ENCODE measurements at places on chromosomes 7 and 10. TPM values are rescaled to one million over a fixed set of nuclear protein-coding genes. Genes with fewer than 3 reads are reported as not detected.
A peak's percentile ranks its signal among the peaks of the same experiment; 100 is the strongest.

- H3K4me1 ChIP-seq: peaks cover 4% of the 10 kb centered on the region
- no peak overlapping the region for H3K4me3 ChIP-seq
- no peaks in the 10 kb centered on the region for H3K36me3 ChIP-seq
- H3K27ac ChIP-seq: no peak overlapping the region
Observed at GRCh38 chr10:50439806-50440205, 183.9 kb downstream of the SGMS1 start.

- no peaks in the 10 kb centered on the region for H3K27me3 ChIP-seq
- H3K27ac ChIP-seq: no peak overlapping the region
- H3K4me3 ChIP-seq: no peak overlapping the region
- H3K36me3 ChIP-seq: no peaks in the 10 kb centered on the region
Observed at GRCh38 chr10:128605180-128605579, 479.0 kb upstream of the MKI67 start.

DNA sequence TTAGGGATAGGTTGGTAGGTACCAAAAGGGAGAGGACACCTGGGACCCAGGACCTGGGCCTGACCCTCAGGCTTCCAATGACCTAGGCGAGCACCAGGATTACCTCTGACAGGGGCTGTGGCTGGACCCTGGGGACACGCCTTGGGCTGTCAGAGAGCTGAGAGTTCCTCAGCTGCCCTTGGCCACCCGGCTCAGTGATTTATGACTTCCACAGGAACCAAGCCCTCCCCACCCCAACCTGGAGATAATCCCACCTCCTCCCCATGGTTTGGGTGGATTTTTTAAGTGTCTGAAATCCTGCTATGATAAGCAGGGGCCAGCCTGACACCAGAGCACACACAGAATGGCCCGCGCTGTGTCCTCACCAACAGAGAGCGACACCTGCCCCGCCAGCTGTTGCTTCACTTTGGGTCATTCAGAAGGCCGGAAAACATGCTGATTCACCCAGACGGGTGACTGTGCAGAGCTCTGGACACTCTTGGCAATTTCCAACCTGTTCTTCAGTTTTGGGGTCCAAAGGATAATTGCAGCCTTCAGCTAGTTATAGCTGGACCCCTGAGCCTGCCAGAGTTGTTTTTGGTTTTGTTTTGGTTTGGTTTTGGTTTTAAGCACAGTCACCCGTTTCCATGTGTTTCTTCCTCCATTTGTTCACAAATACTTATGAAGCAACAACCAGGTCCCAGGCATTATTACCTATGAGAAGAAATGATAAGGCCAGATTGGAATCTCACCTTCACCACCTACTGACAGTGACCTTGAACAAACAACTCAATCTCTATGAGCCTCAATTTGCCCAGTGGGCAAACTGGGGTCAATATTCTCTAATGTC is 78.2 kb downstream of the RAB11FIP2 start:
- no peaks in the 10 kb centered on the region for H3K4me1 ChIP-seq
- H3K36me3 ChIP-seq: no peaks in the 10 kb centered on the region
- H3K27me3 ChIP-seq: no peaks in the 10 kb centered on the region
- no peak overlapping the region for H3K4me3 ChIP-seq

DNA sequence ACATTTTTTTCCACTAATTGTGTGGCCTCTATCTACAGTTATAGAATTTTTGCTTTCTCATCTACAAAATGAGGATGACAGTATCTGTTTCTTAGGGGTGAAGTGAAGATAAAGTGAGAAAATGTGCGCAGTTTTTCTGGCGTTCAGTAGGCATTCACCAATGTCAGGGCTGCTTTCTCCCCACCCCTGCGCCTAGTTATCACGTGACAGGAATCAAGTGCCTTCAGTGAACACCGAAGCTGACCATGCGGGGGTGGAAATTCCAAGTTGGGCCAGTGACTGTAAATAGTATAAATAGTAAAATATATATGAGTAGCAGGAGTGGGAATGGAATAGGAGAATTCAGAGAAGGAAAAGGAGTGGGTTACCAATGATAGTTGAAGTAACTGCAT is 77.4 kb downstream of the TAF3 start:
- no peak for DNase-seq
- H3K4me1 ChIP-seq: no peaks in the 10 kb centered on the region
- H3K4me3 ChIP-seq: no peak overlapping the region
- no peaks in the 10 kb centered on the region for H3K36me3 ChIP-seq
- no peak overlapping the region for H3K27ac ChIP-seq

- H3K27ac ChIP-seq: no peak overlapping the region
- H3K36me3 ChIP-seq: peaks cover 17% of the 10 kb centered on the region
- H3K4me1 ChIP-seq: no peaks in the 10 kb centered on the region
- no peak overlapping the region for H3K4me3 ChIP-seq
Observed at GRCh38 chr7:96199421-96199820, 122.5 kb downstream of the SLC25A13 start.

- no peak overlapping the region for H3K27ac ChIP-seq
- H3K4me1 ChIP-seq: peaks cover 7% of the 10 kb centered on the region
- H3K4me3 ChIP-seq: no peak overlapping the region
- no peaks in the 10 kb centered on the region for H3K36me3 ChIP-seq
- H3K27me3 ChIP-seq: no peaks in the 10 kb centered on the region
Observed at GRCh38 chr10:70359017-70359550, 23.3 kb downstream of the LRRC20 start.

- no peak overlapping the region for H3K27ac ChIP-seq
- H3K4me1 ChIP-seq: no peaks in the 10 kb centered on the region
- no peaks in the 10 kb centered on the region for H3K27me3 ChIP-seq
- H3K4me3 ChIP-seq: no peak overlapping the region
- DNase-seq: no peak
- no peaks in the 10 kb centered on the region for H3K36me3 ChIP-seq
Observed at GRCh38 chr10:7950981-7951847, 103.3 kb upstream of the GATA3 start.

GRCh38 chr7:13466874-13467547 is 522.5 kb downstream of the ETV1 start:
- no peaks in the 10 kb centered on the region for H3K36me3 ChIP-seq
- no peaks in the 10 kb centered on the region for H3K4me1 ChIP-seq
- no peak overlapping the region for H3K4me3 ChIP-seq
- no peak for DNase-seq

- H3K4me3 ChIP-seq: no peak overlapping the region
- H3K27me3 ChIP-seq: no peaks in the 10 kb centered on the region
- no peak overlapping the region for H3K27ac ChIP-seq
- H3K36me3 ChIP-seq: no peaks in the 10 kb centered on the region
- H3K4me1 ChIP-seq: peaks cover 5% of the 10 kb centered on the region
Observed at GRCh38 chr7:140669352-140669751, 3.4 kb upstream of the ADCK2 start.

DNA sequence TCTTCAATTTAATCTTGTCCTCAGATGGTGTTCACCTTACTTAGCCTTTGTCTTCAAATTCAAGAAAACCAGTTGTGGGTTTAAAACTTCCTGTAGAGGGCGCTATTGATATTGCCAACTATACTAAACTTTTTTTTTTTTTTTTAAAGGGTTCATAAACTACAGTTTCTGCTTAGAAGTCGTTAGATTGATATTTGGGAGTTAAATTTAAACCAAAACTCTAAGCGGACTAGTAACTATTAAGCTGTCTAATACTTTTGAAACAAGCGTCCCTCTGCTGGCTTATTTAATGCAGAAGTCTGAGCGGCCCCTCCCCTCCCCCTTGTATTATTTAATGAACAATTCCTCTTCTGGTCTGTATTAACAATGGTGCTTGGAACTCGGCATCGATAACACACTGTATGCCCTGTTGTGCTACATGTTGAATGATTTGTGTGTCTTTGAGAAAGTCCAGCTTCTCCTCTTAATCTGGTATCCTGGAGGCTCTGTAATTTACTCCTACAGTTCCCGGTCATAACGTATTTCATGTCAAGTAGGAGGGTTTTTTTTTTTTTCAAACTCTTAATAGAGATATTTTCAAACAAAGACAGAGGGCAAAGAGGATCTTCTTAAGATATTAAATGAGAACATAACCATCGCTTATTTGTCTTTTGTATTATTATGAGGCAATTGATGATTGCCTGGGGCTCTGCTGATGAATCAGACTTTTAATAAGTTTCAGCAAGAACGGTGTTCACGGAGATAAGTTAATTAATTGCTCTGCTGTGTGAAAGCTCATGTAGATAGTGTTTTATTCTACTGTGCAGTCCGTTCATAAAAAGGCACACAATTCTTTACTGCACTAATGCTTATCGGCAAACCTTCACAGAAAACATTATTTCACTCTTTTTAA is 22.6 kb upstream of the CREB5 start:
- no peaks in the 10 kb centered on the region for H3K36me3 ChIP-seq
- no peaks in the 10 kb centered on the region for H3K4me1 ChIP-seq
- H3K4me3 ChIP-seq: peak overlapping the region; percentile 20
- H3K27me3 ChIP-seq: no peaks in the 10 kb centered on the region
- no peak overlapping the region for H3K27ac ChIP-seq

GRCh38 chr7:124009321-124009720 is 23.5 kb downstream of the TMEM229A start:
- H3K36me3 ChIP-seq: no peaks in the 10 kb centered on the region
- H3K4me1 ChIP-seq: no peaks in the 10 kb centered on the region
- H3K27me3 ChIP-seq: no peaks in the 10 kb centered on the region
- no peak overlapping the region for H3K4me3 ChIP-seq

GRCh38 chr7:41134300-41135255 is 568.3 kb downstream of the INHBA start:
- H3K4me3 ChIP-seq: no peak overlapping the region
- no peaks in the 10 kb centered on the region for H3K27me3 ChIP-seq
- no peaks in the 10 kb centered on the region for H3K4me1 ChIP-seq

DNA sequence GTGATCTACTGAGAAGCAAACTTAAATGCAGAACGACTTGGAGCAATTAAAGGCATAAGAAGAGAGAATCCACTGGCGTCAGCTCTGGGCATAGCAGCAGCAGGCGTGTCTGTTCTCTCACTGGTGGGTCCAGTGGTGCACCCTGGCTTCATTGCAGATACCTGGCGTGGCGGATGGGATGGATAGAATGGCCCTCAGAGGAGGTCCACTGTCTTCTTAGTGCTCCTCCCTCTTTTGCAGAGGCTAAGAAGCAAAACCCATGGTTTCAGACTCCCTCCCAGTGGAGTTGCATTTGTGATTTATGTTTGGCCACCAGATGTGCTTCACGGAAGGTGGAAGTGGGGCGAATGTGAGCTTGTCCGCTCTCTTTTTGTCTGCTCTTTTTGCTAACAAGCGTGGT is 28.4 kb upstream of the PRKAG2 start:
- H3K27ac ChIP-seq: no peak overlapping the region
- H3K36me3 ChIP-seq: no peaks in the 10 kb centered on the region
- DNase-seq: no peak
- no peak overlapping the region for H3K4me3 ChIP-seq
- no peaks in the 10 kb centered on the region for H3K4me1 ChIP-seq
- no peaks in the 10 kb centered on the region for H3K27me3 ChIP-seq

- peaks cover 57% of the 10 kb centered on the region for H3K36me3 ChIP-seq
- H3K27me3 ChIP-seq: no peaks in the 10 kb centered on the region
- no peak overlapping the region for H3K4me3 ChIP-seq
- no peak for DNase-seq
- H3K4me1 ChIP-seq: no peaks in the 10 kb centered on the region
- H3K27ac ChIP-seq: no peak overlapping the region
Observed at GRCh38 chr10:30313579-30314350, 35.3 kb downstream of the MTPAP start.

GRCh38 chr7:108248418-108248817 is 118.3 kb upstream of the LAMB4 start:
- no peak overlapping the region for H3K4me3 ChIP-seq
- no peaks in the 10 kb centered on the region for H3K27me3 ChIP-seq
- no peak overlapping the region for H3K27ac ChIP-seq
- no peaks in the 10 kb centered on the region for H3K36me3 ChIP-seq
- no peak for DNase-seq

DNA sequence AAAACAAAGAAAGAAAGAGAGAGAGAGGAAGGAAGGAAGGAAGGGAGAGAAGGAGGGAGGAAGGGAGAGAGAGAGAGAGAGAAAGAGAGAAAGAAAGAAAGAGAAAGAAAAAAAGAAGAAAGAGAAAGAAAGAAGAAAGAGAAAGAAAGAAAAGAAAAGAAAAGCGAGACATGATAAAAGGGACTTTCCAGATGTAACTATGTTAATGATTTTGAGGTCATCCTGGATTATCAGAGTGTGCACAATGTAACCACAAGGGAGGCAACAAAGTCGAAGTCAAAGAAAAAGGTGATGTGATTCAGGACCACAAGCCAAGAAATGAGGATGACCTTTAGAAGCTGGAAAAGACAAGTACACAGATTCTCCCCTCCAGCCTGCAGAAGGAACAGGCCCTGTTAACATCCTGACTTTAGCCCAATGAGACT is 48.9 kb upstream of the PAX2 start:
- no peak overlapping the region for H3K27ac ChIP-seq
- no peaks in the 10 kb centered on the region for H3K4me1 ChIP-seq
- peaks cover 35% of the 10 kb centered on the region for H3K27me3 ChIP-seq
- no peak for DNase-seq
- H3K4me3 ChIP-seq: no peak overlapping the region

DNA sequence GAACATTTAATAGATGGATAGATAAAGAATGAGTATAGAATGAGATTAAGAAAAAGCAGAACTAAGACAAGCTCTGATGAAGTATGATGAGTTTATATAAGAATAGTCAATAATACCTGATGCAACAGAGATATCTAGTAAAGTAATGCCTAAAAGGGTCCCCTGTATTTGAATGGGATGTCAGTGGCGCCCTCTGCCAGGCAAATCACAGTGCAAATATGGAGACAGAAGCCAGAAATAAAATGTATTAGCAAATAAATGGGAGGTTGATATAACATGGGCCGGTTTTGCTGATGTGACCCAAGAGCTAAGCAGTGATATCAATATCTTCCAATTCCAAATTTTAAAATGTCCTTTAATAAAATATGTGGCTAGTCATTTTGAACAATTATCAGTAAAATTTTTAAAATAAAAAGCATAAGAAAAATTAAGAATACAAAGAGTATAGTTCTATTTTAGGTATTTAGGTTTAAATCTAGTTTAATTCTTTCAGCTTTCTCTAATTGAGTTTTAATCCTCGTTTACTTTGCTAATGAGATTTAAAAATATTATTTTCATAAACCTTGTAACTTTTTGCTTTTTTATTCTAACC is 62.6 kb downstream of the ADK start:
- H3K4me3 ChIP-seq: no peak overlapping the region
- no peaks in the 10 kb centered on the region for H3K36me3 ChIP-seq
- H3K4me1 ChIP-seq: no peaks in the 10 kb centered on the region
- H3K27ac ChIP-seq: no peak overlapping the region
- no peaks in the 10 kb centered on the region for H3K27me3 ChIP-seq

ATOH7 gene
- total RNA-seq: 0.42 TPM

CTNNA3 gene
- 36.1 TPM for total RNA-seq

CAV1 gene
- 375 TPM for total RNA-seq
